ENCODE measurements at places on chromosomes 7 and 10.

- H3K4me1 ChIP-seq, result no peaks in the 10 kb centered on the region
- no peak for DNase-seq
- H3K36me3 ChIP-seq, result peaks cover 3% of the 10 kb centered on the region
- no peak overlapping the region for H3K4me3 ChIP-seq
- peaks cover 16% of the 10 kb centered on the region for H3K27me3 ChIP-seq
Observed at GRCh38 chr10:2882628-2883027, 184.7 kb upstream of the PFKP start.

- peak; percentile 5 for DNase-seq
- no peak overlapping the region for H3K27ac ChIP-seq
- H3K36me3 ChIP-seq, result no peaks in the 10 kb centered on the region
- peaks cover 30% of the 10 kb centered on the region for H3K27me3 ChIP-seq
- no peak overlapping the region for H3K4me3 ChIP-seq
Observed at GRCh38 chr10:114876602-114877300, 55.2 kb downstream of the FHIP2A start.

- no peak overlapping the region for H3K4me3 ChIP-seq
- H3K27ac ChIP-seq, result no peak overlapping the region
- no peaks in the 10 kb centered on the region for H3K36me3 ChIP-seq
- no peak for DNase-seq
Observed at GRCh38 chr7:120164-120991, 72.0 kb upstream of the FAM20C start.

DNA sequence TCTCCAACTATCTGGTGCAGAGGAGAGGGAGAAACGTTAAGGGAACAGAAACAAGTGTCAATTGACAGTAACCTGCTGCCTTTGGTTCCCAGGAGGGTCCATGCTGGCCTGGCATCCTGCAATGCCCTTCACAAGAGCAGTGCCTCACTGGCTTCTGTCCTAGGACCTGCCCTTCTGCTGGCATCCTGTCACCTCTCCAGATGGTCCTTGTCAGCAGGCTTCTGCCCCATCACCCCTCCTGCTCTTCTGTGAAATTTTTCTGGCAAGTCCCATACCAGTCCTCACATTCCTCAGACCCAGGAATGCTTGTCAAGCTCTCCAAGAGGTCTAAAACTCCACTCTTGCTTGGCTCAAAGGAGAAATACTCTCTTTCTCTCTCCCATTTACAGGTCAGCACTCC is 34.2 kb downstream of the C10orf67 start:
- H3K4me3 ChIP-seq, result no peak overlapping the region
- no peak overlapping the region for H3K27ac ChIP-seq
- no peaks in the 10 kb centered on the region for H3K27me3 ChIP-seq
- H3K36me3 ChIP-seq, result no peaks in the 10 kb centered on the region

- H3K4me3 ChIP-seq, result no peak within 1 kb of the TSS
- no peaks in the 10 kb centered on the region for H3K4me1 ChIP-seq
- no peak for DNase-seq
Observed at GRCh38 chr10:67837541-67838314, at the start of gene DNAJC12. TSS of gene DNAJC12 (minus strand) at chr10:67838188. CDS start at chr10:67838011, 177 bp downstream.

- H3K36me3 ChIP-seq, result no peaks in the 10 kb centered on the region
- no peak overlapping the region for H3K4me3 ChIP-seq
- H3K27me3 ChIP-seq, result no peaks in the 10 kb centered on the region
- no peak for DNase-seq
Observed at GRCh38 chr10:79424221-79425073, 21.0 kb downstream of the ZCCHC24 start.

DNA sequence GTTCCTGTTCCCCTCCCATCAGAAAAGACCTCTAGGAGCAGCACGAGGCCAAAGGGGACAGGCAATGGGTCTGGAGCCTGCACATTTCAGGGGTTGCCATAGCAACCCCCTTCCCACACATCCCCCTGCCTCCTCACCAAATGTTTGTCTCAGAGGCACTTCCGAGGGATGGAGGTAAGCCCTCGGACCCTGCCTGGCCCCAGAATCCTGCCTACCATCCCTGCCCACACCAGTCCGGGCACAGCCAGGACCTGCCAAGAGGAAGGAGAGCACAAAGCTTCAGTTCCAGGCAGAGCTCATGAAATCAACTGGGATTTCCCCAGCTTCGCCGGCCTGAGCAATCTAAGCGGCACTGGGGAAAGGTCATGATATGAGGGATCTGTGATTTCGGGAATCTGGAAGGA is 175.0 kb upstream of the PLXNA4 start:
- no peak for DNase-seq
- no peak overlapping the region for H3K27ac ChIP-seq
- H3K4me1 ChIP-seq, result no peaks in the 10 kb centered on the region
- H3K27me3 ChIP-seq, result peaks cover 26% of the 10 kb centered on the region
- H3K4me3 ChIP-seq, result no peak overlapping the region

DNA sequence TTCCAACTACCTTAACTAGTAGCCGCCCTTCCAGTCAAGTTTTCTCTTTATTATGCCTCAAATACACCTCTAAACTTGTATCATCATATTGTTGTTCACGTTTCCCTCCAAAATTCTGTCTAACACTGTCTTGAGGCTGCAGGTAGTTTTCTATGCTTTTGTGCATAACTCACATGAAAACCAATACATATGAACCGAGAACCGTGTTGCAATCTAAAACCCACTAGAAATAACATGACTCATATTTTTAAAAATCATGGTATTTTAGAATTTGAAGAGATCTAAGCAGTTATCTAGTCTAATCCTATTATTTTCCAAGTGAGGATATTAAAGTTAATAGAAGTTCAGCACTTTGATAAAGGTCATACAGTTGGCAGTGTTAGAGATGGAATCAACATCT is 18.2 kb downstream of the LIPF start:
- DNase-seq, result no peak
- peaks cover 10% of the 10 kb centered on the region for H3K27me3 ChIP-seq
- no peak overlapping the region for H3K27ac ChIP-seq
- H3K4me3 ChIP-seq, result no peak overlapping the region

- H3K4me3 ChIP-seq, result no peak overlapping the region
- H3K27me3 ChIP-seq, result peaks cover 59% of the 10 kb centered on the region
- H3K36me3 ChIP-seq, result peaks cover 3% of the 10 kb centered on the region
- no peak overlapping the region for H3K27ac ChIP-seq
- peaks cover 4% of the 10 kb centered on the region for H3K4me1 ChIP-seq
Observed at GRCh38 chr10:97515271-97515978, 16.7 kb downstream of the UBTD1 start.

GRCh38 chr10:17340144-17340829 is 112.2 kb downstream of the VIM start:
- H3K27ac ChIP-seq, result no peak overlapping the region
- no peak overlapping the region for H3K4me3 ChIP-seq
- no peaks in the 10 kb centered on the region for H3K27me3 ChIP-seq
- no peaks in the 10 kb centered on the region for H3K4me1 ChIP-seq
- H3K36me3 ChIP-seq, result peaks cover 2% of the 10 kb centered on the region

- peaks cover 31% of the 10 kb centered on the region for H3K27me3 ChIP-seq
- no peaks in the 10 kb centered on the region for H3K36me3 ChIP-seq
- no peak overlapping the region for H3K4me3 ChIP-seq
- no peak for DNase-seq
Observed at GRCh38 chr7:28840592-28840995, 117.5 kb downstream of the TRIL start.

- H3K27ac ChIP-seq, result peak overlapping the region; percentile 66
- peaks cover 6% of the 10 kb centered on the region for H3K4me1 ChIP-seq
- H3K36me3 ChIP-seq, result no peaks in the 10 kb centered on the region
- DNase-seq, result no peak
Observed at GRCh38 chr7:66524738-66525137, 103.9 kb upstream of the KCTD7 start.

DNA sequence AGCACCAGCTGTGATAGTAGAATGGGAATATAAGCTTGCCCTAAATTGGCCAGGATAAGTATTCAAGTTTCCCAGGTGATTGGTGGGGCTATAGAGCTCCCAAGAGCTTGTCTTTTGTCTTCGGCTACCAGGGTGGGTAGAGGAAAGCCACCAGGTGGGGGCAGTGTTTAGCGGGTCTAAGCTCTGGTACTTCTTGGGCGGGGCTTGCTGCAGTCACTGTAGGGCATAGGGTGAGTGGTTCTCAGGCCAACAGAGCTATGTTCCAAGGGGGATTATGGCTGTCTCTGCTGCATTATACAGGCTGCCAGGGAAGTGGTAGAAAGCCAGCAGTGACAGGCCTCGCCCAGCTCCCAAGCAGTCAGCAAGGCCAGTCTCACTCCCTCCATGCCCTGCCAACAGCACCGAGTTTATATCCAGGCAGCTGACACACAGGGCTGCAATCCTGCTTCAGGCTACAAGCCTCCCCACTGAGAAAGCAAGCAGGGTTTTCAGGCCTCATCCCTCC is 110.7 kb downstream of the ZNF467 start:
- H3K36me3 ChIP-seq, result no peaks in the 10 kb centered on the region
- H3K27me3 ChIP-seq, result peaks cover 69% of the 10 kb centered on the region
- no peak overlapping the region for H3K4me3 ChIP-seq
- DNase-seq, result peak; percentile 60
- peaks cover 2% of the 10 kb centered on the region for H3K4me1 ChIP-seq
